ENCODE measurements at places on chromosomes 2 and 18.

GRCh38 chr2:179193759-179194394 lies 70.8 kb downstream of the SESTD1 start:
- no peak for DNase-seq

DNA sequence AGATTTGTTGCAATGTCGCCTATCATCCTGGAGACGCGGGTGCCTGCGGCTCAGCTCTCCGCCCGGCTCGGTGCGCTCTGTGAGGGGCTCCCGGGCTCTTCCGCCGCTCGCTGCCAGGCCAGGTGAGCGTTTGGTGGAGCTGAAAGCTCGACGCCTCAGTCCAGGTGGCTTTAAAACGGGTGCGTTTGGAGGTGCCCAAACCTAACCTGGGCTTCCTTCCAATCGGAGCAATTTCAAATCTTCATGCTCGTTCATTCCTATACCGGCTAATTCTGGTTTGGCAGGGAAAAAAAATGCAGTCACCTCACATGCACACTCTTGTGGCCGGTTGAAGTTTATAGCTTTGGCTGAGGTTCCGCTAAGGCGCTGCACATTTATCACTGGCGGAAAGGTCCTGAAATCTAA lies at the start of gene SLC16A14:
Gene SLC16A14 (minus strand): TSS at position 274 of the 405 bp plus-strand sequence. CDS start 9,572 bp downstream, outside the sequence.
- DNase-seq: no peak

DNA sequence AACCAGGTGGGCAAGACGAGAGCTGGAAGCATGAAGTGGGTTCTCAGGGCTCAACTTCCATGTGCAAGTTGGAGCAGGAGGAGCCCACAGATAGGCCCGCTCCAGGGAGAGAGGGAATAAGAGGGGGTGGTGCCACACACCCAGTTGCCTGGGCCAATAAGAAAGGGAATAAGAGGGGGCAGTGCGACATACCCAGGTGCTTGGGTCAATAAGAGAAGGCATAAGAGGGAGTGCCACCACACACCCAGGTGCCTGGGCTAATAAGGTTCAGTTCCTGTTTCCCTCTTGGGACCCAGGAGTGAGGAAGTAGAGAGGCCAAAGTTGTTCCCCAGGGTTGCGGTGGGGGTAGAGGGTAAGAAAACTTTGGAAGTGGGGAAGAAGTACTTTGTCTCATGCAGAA lies 127.5 kb downstream of the LAMA3 start:
- DNase-seq: no peak

DNA sequence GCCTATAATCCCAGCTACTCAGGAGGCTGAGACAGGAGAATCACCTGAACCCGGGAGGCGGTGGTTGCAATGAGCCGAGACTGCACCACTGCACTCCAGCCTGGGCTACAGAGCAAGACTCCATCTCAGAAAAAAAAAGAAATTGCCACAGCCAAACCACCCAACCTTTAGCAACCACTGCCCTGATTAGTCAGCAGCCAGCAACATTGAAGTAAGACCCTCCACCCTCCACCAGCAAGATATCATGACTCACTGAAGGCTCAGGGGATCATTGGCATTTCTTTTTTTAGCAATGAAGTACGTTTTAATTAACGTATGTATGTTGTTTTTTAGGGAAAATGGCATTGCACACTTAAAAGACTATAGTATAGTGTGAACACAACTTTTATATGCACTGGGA lies 349.1 kb upstream of the ACVR2A start:
- DNase-seq: no peak

DNA sequence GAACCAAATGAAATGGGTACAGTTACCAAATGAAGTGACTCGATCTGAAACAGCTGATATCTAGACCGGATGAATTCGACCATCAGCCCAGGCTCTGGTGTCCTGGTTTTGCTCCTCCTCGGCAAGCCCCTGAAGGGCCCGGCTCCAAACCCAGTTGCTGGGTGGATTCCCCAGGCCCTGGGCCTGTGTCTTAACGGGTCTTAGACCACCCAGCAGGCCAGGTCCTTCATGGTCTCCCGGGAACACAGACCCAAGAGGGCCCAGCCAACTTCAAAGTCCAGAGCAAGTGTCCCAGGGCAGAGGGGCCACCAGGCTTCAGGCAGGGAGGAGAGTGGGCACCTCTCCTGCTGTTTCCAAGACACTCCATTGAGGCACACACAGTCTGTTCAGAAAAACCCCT lies 26.7 kb upstream of the NMUR1 start:
- no peak for DNase-seq

DNA sequence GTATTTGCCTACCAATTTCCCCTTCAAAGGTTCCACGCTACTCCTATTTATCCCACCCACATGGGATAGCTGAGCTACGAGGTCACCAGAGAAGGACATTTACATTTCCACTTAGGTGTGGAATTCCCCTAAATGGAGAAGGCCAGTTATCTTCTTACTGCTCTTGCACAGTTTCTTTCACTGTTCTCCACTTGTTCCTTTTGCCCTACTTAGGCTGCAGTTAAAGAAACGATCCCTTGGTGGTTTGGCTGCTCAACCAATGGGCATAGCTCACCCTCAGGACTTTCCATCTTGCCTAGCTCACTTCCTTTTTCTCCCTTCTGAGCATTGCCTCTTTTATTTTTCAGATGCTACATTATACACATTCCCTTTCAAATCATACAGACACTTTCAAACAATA lies 11.2 kb upstream of the NABP1 start:
- DNase-seq: no peak

GRCh38 chr18:45712061-45712460 lies 11.9 kb upstream of the SLC14A1 start:
- DNase-seq: no peak

DNA sequence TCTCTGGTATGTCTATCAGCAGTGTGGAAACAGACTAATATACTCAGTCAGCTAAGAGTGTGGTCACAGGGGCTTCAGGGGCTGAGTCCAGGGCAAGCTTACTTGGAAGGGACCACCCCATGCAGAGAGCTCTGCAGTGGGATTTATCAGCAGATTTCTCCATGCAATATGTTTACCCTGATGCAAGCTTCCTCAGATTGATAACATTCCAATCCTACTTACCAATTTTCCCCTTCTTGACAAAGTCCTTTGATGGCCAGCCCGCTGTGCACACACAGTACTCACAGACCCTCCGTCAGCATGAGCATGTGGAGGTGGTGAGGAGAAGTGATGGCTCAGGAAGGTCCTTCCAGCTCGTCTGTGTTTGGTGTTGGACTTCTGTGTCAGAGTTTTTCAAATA lies 51.8 kb downstream of the SH3RF3 start:
- no peak for DNase-seq

DNA sequence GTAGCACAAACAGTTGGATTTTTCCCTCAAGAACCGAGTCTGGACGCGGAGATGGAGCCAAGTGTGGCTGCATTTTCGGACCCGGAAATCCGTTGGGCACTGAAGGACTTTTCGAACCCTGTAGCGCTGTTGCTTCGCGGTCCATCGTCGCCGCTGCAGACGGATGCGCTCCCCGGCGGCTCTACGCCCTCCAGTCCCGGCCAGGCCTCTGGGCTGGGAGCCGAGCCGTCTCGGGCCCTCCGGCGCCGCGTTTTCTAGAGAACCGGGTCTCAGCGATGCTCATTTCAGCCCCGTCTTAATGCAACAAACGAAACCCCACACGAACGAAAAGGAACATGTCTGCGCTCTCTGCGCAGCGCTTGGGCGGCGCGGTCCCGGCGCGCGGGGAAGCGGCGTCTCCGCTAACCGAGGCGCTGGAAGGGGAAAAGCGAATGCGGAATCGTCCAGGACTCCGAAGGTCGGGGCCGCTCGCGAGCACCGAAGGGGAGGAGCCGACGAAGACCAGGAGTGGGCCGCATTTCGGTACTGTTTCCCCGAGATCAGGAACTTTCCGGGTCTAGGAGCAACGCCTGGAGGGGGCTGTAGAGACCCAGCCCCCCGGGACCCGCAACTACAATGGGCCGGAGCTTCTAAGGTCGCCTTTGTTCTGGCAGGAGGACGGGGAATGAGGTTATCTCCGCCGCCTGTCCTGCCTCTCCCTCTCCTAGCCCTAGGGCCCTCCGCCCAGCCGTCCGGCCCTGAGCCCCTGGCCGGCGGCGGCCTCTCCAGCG lies 3.2 kb downstream of the EMX1 start:
- no peak for DNase-seq

- DNase-seq: no peak
These were observed 101.7 kb downstream of the KLHL29 start for GRCh38 chr2:23486684-23487075.

DNA sequence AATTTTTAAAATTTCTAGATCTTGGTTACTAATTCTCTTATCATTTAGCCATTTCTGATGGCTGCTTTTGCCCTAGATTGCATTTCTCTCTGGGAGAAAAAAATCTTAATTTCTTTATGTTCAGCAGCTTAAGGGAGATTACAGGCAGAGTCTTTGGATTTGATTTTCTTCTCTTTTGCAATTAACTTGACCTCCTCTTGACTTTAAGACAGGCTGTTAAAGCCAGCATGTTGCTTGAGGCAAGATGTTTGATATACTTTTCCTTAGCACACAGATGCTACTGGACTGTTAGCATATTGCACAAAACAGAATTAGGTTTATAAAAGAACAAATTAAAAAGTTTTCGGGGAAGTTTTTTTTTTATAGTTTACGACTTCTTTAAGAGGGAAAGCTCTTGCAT lies 50.0 kb downstream of the XRCC5 start:
- DNase-seq: no peak

GRCh38 chr2:113058998-113059960 lies at the start of gene IL36RN:
IL36RN (plus strand) TSS chr2:113059198; CDS start chr2:113059439, 241 bp downstream.
- no peak for DNase-seq

- no peak for DNase-seq
These were observed 30.6 kb upstream of the PPP1R1C start for GRCh38 chr2:181955010-181955409.

GRCh38 chr2:108833219-108833618 lies 46.6 kb downstream of the CCDC138 start:
- DNase-seq: no peak

- no peak for DNase-seq
These were observed 29.8 kb downstream of the BABAM2 start for GRCh38 chr2:27920148-27920885.

GRCh38 chr2:228681979-228682378 lies 500.5 kb upstream of the SPHKAP start:
- no peak for DNase-seq

- DNase-seq: no peak
These were observed 3.1 kb upstream of the ZEB2 start for GRCh38 chr2:144522897-144523595.

- no peak for DNase-seq
These were observed 510.0 kb upstream of the ZEB2 start for GRCh38 chr2:145029873-145030272.

DNA sequence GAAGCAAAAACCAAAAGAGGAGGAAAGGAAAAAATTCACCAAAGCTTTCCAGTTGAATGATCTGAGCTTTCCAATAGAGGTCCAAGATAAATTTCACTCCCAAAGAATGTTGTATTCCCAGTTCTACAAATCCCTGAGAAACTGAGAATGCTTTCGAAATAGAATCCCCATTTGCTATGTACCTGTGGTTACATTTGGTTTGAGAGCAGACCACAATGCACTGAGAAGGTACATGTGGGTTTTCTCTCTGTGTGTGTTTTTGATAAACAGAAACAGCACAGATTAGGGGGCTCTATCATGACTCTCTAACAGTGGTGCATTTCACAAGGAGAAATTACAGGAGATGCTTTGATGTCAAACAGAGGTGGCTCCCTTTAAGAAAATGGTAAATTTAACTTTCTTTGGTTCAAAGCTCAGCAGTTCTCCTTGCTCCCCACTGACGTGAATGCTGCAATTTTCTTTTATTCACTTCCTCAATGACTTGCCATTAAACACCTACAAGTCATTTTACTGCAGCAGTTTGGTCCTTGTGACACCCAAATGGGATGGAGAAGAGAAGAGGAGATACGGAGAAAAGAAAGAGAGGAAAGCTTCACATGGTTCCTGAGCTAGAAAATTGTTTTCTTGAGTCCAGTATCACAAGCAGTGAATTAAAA lies 108.7 kb downstream of the EPHA4 start:
- DNase-seq: no peak

GRCh38 chr18:5546660-5547059 lies 2.9 kb upstream of the EPB41L3 start:
- DNase-seq: peak; percentile 6

DNA sequence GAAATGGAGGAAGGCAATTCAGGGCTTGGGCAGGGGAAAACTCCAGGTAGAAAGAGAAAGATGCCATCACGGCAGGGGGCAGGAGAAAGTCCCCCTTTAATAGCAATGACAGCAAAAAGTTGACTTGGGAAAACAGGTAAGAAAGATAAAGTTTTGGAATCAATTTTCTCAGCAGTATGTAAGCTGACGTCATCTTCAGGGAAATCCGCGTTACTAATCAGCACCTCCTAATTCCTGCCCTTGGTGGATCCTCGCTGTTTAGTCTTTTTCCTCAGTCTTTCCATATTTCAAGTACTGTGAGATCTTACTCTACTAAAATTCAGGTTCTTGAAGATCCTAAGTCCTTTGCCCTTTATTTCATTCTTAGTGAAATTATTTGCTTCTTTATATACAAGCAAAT lies 233.0 kb downstream of the MREG start:
- DNase-seq: no peak

GRCh38 chr2:65404988-65405697 lies 27.3 kb downstream of the SPRED2 start:
- DNase-seq: no peak

DNA sequence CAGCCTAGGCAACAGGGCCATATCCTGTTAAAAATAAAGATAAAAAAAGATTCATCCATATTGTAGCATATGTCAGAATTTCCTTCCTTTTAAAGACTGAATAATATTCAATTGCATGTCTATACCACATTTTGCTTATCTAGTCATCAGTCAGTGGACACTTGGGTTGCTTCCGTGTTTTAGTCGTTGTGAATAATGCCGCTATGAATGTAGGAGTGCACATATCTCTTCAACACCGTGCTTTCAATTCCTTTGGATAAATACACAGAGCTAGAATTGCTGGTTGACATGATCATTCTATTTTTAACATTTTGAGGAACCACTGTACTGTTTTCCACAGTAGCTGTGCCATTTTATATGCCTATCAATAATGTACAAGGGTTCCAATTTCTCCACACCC lies 14.0 kb upstream of the PLB1 start:
- DNase-seq: no peak

GRCh38 chr18:70423988-70424387 lies 135.1 kb downstream of the SOCS6 start:
- no peak for DNase-seq

GRCh38 chr18:2906704-2907549 lies 60.1 kb downstream of the EMILIN2 start:
- DNase-seq: no peak

GRCh38 chr2:145088756-145089155 lies 568.8 kb upstream of the ZEB2 start:
- no peak for DNase-seq

DNA sequence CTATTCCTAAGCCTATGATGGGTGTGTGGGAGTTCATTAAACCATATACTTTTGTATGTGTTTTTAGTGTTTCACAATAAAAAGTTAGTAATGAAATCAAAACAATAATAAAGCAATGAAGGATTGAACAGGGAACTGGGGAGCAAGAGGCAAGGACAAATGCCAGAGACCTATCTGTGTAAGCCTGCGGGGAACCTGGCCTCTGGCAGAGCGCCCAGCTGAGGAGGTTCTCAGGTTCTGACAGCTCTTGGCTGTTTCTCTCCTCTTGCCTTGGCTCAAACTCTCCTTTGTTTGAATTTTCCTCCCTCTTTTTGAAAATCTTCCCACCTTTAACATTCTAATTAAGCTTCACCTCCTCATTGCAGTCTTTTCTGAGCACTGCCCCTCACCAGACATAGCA lies 200.0 kb upstream of the NCKAP5 start:
- no peak for DNase-seq

GRCh38 chr2:64860276-64860885 lies 128.8 kb upstream of the SLC1A4 start:
- no peak for DNase-seq

- DNase-seq: no peak
These were observed 98.8 kb downstream of the RIF1 start for GRCh38 chr2:151508519-151508918.
